NCI-H345 (cell line): ENCODE measurements at places on chromosomes 2 and 18.
A peak's percentile ranks its signal among the peaks of the same experiment; 100 is the strongest.

DNA sequence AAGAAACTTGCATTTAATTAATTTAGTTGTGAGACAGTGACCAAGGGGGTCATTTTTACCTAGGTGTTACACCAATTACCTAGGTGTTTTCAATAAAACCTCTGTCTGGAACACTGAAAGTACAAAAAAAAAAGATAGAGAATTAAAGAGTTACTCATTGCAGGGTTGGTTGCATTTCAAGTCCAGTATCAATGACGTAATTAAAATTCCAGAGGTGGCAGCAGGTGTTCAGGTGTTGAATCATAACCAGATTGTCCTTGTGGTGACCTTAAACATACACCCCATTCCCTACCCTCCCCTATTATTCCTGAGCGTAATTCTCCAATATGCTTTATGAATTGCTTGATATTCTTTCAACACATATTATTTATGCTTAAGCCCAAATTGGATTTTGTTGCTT, 352.0 kb upstream of the SLC8A1 start:
- DNase-seq = no peak

DNA sequence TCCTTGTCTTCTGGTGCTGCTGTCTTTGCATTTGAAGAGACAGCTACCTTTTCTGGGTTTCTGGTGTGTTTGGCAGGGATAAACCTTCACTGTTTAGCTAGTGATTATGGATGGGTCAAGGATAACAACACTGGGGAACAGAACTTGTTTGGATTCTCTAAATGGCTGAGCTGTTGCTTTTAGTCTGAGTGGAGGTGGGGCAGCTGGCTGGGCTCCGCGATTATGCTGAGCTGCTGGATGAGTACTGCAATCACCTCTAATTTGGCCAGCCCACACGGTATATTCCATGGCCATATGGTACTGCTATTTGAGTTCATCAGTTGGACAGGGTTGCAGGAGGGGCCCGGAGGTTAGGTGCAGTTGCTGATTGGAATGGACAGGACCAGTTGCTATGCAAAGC, 361.6 kb upstream of the TFPI start:
- DNase-seq = no peak

DNA sequence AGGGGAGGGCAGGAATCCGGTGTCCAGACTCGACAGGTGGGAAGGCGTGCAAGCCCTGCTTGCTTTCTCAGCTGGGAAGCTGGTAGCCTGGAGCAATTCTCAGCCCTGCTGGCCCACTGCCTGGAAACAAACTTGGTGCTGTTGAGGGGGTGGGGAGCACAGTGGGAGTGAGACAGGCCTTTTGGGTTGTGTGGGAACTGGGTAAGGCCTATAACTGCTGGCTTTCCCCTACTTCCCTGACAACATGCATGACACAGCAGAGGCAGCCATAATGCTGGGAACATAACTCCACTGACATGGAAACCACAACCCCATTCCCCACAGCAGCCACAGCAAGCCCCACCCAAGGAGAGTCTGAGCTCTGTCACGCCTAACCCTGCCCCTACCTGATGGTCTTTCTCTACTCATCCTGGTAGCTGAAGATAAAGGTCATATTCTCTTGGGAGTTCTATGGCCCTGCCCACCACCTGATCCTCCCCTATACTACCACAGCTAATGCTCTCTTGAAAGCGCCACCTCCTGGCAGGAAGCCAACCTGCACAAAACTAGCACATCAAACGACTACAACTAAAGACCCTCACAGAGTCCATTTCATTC, 122.9 kb upstream of the ACVR1C start:
- peak; percentile 31 for DNase-seq

- DNase-seq = no peak
Observed at GRCh38 chr18:77069931-77070330, 62.7 kb downstream of the MBP start.

DNA sequence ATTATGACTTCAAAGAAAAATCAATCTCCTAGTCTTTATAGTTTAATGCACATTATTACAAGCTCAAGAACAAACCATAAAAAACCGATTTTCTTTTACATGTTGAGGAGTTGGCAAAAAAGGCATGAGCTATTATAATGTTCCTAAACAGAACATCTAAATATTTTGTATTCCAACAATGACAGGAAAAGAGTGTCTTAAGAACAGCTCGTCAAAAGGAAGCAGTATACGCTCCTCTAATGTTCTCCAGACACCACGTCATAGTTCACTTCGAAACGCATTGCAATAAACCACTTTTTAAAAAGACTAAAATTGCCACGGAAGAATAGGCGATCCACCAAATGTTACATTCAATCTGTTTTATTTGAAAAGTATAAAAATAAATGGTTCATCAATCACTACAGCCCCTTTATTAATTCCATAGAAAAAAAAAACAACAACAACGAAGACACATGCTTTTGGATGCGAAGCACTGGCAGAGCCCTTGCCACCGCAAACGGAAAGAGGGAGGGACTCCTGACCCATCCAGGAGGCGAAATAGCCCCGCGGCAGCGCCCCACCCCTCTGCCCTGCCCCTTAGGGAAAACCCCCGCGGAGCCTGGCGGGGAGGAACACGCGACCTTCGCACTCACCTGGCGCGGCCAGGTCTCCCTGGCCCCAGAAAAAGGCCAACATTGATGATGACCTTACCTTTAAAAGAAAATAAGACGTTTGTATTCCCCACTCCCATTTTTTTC, 45.8 kb downstream of the MBP start:
- no peak for DNase-seq

DNA sequence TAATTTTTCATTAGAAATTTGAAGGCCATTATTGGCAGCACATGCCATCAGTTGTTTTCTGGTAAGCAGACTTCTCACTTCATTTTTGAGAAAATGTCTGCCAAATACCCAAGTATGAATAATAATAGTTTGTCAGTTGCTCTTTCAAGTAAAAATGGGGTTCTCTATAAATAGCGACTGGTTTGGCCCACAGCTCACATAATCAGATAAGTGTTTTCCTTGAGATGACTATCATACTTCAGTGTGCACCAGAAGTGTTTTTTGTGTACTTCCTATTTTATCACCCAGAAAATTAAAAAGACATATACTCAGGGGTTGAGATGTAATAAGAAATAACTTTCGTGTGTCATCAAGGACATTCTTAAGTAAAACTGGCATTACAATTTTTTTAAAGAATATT, 147.1 kb downstream of the PHLPP1 start:
- DNase-seq = no peak

- no peak for DNase-seq
Observed at GRCh38 chr2:162116352-162116751, 35.7 kb downstream of the GCG start.

- DNase-seq = no peak
Observed at GRCh38 chr2:241289053-241289452, 26.4 kb downstream of the HDLBP start.

GRCh38 chr2:199798831-199799580, 52.0 kb downstream of the FTCDNL1 start:
- DNase-seq = no peak

DNA sequence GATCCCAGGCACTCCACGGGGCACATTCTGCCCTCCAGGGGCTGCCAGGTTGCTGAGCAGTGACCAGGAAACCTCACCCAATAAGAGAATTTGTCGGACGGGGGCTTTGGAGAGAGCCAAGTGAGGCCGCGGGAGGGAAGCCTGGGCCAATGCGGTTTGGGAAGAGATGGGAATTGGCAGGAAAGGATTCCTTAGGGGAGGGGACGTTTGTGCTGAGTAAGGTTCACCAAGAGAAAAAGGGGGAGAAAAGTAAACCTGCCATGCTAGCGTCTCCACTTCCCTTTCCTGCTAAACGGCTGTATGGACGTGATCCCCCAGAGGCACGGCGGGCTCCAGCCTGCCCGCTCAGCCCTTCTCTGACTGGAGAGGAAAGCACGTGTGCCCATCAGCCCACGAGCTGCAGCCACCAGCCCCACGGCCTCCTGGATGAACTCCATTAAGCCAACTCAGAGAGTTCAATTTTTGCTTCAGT, 194.4 kb upstream of the ID2 start:
- no peak for DNase-seq

DNA sequence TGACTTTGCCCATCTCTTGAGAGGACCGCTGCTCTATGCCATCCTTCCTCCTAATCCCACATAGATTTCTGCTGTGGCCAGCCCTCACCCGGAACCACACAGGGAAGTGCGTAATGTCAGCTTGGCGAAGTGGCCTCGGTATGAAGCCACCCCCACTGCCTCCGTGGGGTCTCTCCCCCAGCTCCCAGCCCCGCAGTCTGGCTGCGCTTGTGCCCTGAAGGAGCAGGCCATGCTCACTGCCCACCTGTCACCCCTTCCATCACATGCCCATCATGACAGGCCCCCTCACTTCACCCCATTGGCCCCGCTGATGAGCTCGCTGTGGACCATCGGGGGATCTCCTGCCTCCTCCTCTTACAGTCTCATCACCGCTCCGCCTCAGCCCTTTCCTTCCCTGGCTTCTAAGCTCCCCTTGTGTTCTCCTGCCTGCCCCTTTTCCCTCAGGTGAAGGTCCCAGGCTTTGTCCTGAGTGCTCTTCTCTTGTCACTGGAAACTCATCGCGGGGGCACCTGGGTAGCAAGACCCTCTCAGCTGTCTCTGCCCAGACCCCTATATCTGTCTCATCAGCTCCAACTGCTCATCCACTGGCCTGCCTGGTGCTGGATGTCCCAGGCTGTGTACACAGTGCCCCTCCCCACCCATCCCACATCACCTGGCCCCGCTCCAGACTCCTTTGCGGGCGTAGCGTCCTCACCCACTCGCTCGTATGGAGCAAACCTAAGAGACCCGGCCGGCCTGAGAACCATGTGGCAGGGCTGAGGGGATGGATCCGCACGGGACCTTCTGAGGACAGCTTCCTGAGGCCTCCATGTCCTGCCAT, 81.7 kb downstream of the GLI2 start:
- DNase-seq = no peak

GRCh38 chr2:240462073-240462706, 26.7 kb downstream of the GPC1 start:
- DNase-seq = no peak

- peak; percentile 60 for DNase-seq
Observed at GRCh38 chr2:234335661-234336228, 161.1 kb downstream of the ARL4C start.
